EH (cell line): ENCODE measurements at places on chromosomes 2 and 18.
A peak's percentile ranks its signal among the peaks of the same experiment; 100 is the strongest.

- no peak for DNase-seq
These were observed 56.4 kb upstream of the PCBP1 start for GRCh38 chr2:70030724-70031420.

GRCh38 chr18:56661360-56662062, 10.4 kb downstream of the WDR7 start:
- peak; percentile 20 for DNase-seq

DNA sequence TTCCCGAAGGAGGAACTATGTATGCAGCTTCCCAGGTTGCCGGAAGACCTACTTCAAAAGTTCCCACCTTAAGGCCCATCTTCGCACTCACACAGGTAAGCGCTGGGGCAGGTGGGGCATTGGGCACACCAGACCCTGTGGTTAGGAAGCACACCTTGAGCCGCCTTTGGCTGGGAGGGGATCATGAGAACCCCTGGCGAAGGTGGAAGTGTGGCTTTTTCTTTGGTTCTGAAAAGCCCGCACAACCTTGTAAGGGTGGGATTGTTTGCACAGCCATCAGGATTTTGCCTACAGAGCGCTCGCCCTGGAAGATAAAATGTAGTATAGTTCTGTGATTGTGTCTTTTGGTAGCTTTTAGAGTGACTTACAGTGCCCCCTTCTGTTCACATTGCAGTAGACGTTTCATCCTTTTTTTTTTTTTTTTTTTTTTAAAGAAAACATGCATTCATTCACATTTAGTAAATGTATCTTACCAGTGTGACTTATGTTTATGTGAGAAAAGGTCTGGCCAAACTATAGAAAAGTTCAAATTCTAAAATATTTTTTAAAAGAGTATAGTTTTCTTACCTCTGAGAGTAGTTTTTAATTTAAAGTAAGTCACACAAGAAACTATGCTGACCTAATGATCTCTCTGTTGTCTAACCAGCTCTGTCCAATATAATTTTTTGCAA, 5.3 kb downstream of the KLF11 start:
- peak; percentile 73 for DNase-seq

DNA sequence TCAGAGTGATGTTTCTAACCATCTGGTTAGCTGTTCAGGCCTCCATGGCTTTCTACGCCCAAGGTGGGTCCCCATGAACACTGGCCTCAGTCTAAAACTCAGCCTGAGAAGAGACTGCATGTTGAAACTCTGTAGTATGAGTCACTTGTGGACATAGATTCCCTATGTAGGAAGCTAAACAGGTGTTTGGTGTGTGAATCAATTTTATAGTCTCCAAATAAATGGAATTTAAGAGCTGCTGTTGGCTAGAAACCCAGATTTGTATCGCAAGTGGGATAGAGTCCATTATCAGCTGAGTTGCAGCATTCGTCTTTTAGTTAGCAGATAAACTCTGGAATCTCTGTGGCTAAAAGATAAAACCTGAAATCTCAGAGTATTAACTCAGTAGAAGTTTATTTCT, 131.4 kb downstream of the KCNS3 start:
- DNase-seq = no peak

DNA sequence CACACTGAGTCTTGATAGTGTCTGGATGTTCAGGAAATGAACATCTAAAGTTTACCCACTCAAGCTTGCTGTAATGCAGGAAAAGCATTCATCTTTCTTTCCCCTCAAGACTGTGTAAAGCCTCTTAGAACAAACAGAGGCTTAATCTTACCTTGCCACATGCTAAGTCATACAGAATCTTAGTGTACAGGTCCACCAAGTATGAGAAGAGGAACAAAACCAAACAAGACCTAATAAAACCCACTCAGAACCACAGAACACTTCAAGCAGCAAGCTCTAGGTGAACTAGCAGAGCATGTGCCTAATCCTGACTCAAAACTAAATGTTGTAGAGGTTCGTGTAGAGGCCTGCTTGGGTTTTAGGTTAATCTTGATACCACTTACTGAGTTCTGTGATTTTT, 97.6 kb downstream of the SPTBN1 start:
- no peak for DNase-seq
